ENCODE measurements at places on chromosomes 6 and 20.

DNA sequence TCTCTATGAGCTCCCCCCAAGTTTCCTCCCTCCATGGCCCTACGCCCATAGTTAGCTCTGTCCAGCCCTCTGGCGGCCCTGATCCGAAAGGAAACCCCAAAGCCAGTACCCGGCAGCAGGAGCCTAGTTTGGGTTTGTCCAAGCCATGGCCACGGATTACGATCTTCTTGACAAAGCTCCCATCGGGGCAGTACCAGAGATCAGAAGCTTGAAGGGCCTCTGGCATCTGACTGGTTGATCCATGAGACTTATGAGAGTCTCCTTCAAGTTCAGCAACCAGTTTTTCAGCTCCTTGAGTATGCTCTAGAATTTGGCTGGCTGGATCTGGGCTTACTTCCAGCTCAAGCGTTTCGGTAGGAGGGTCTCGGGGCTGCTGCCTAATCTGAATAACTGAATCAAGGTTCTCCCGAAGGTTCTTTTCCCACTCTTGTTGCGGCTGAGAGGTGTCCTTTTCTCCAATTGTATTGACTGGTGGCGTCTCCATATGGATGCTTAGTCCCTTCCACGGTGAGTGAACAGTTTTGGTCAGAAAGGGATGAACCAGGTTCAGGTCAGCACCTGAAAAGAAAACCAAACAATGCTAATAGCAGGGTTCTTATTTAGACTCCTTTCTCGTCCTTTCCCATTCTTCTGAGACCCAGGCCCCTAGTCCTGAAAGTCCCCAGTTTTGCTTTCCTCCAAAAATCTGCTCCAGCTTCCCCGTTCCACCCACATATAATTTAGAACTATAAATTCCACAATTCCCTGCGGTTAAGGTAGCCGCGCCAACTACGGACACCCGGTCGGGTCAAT lies 595 bp downstream of the FKBPL start:
- DNase-seq = no peak

DNA sequence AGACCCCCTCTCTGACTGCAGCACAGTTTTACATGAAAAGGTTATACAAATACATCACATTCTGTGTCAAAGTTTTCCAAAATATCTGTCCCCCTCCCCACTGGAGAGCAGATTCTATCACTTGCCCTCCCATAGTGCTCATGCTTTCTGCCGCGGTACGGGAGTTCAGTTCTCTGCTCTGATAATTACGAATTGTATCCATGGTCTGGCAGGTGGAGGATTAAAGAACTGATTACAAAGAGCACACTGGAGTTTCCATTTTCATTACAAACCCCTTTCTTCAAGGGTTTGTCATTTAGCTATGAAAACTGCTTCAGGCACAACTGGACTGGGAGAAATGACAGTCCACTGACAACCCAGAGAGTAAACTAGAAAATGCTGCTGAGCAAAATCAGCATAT lies 166.0 kb downstream of the PDSS2 start:
- DNase-seq = no peak

GRCh38 chr20:19211252-19211651 lies 1.2 kb upstream of the SLC24A3 start:
- no peak for DNase-seq

- DNase-seq = no peak
Observed at GRCh38 chr6:151627689-151628444, 134.1 kb downstream of the CCDC170 start.

DNA sequence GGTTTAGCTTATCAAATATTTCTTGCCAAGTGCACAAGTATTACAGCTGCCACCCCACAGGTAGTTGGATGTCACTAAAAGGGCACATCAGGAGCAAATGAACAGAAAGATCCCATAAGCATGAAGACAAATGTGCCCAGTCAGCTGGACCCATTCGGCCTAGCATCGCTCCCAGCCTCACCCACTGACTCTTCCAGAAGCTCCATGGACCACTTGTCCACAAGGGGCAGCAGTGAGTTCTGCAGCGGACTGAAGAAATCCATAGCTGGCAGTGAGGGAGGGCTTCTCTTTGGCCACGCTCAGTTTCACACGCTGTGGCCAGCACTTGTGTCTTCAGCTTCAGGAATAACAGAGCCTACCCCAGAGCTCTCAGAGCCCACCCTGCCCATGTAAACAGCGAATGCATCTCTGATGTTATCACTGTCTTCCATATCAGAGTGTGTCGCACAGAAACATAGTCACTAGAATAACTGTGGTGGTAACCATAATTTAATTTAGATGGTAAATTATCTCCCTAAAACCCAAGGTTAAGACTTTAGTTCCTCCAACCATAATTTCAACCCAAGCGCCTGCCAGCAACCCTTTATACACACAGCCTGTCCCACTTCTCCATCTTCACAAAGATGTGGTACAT lies 15.8 kb downstream of the CGA start:
- DNase-seq = peak; percentile 3

DNA sequence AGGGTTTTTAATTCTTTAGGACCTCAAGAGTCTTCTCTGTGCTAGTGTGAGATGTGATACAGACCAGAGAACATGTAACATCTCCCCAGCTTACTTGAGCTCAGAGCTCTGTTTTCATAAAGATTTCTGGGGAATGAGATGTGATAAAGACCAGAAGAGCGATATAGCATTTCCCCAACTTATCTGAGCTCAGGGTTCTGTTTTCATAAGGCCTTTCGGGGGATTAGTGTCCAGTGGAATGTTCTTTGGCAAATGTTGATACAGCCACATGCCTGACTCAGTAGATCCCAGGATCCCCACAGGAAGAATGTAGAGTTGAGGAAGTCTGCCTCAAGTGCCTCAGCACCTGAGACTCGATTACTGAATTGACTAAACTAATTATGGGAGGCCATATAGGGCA lies 18.7 kb upstream of the TOP1 start:
- DNase-seq = no peak

DNA sequence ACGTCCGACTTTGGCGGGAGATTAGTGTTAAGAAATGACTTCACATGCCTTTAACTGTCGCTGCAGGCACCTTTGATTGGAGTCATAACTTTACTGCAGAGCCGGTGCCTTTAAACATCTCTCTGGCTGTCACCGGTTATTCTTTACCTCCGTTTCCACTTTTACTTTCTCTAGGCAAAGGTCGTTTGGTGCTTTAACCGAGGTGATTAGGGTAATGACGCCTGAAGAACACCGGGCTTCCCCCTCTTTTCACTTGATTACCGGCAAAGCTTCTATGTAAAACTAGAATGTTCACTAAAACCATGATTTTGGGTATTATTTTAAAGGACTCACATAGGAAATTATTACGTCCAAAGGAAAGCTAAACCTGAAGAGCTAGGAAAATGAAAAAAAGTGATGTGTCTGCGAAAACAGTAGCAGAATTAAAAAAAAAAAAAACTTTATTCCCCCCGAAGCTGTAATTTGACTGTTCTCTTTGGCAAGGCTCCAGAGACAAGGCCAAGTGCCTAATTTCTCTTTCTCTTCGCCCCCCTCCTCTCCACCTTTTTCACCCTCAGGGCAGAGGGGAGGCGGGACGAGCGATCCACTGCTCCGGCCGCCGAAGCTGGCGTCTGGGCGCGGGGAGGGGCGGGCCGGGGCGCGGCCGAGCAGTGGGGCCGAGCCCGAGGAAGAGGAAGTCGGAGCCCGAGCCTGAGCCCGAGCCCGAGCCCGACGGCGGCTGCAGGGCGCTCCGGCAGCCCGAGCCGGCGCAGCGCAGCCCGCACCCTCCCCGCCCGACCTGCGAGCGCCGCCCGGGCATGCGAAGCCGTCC lies at the start of gene PLEKHG1:
PLEKHG1 (plus strand) TSS at position 687 of the 811 bp plus-strand sequence. CDS start 133,797 bp downstream, outside the sequence.
- peak; percentile 13 for DNase-seq
